Thymus (tissue), 14 donors: ENCODE measurements at places on chromosomes 12 and 14. TPM values are rescaled to one million over a fixed set of nuclear protein-coding genes. Genes with fewer than 3 reads are reported as not detected.

GRCh38 chr12:87094356-87094755, 838.2 kb upstream of the MGAT4C start:
- no peak for DNase-seq

Gene ASB2
- 2.6 TPM for polyA plus RNA-seq

GRCh38 chr12:95766356-95767019, 24.1 kb downstream of the NTN4 start:
- DNase-seq, result no peak

DNA sequence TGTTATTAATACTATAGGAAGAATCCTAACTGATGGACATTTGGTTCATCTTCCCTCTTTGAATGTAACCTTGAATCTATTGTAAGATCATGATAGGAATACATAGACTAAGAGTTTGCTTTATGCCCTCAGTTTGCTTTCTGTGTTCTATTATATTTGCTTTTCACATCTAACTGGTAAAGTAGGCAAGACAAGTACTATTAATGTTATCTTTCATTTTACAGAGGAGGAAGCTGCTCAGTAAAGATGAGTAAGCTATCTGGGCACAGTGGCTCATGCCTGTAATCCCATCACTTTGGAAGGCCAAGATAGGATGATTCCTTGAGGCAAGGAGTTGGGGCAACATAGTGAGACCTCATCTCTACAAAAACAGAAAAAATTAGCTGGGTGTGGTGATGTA, 103.0 kb downstream of the TMTC2 start:
- no peak for DNase-seq

Gene FAM186B
- 0.09 TPM for polyA plus RNA-seq

Gene BIN2
- polyA plus RNA-seq, result 57.7 TPM

- no peak for DNase-seq
Measured at GRCh38 chr14:57837267-57837666, 28.6 kb downstream of the SLC35F4 start.

- no peak for DNase-seq
Measured at GRCh38 chr14:93304771-93305170, 28.1 kb downstream of the BTBD7 start.
